ENCODE measurements at places on chromosomes 3 and 15.

- DNase-seq: no peak
Measured at GRCh38 chr15:61126811-61127210, 102.3 kb downstream of the RORA start.

GRCh38 chr3:40939030-40939740 lies 260.1 kb upstream of the CTNNB1 start:
- DNase-seq: no peak

DNA sequence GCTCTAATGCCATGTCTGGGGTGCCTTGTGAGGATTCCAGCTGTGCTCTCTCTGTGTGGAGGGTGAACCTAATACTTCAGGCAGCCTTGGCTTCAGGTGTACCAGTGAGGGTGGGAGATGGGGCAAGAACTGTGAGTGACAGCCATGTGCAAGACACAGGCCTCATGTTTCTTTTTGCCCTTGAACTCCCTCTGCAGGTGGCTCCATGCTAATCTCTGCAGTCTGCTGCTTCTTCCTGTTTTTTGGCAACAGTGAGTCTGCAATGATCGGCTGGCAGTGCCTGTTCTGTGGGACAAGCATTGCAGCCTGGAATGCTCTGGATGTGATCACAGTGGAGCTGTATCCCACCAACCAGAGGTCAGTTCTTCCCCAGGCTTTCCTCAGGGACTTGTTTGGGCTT lies 189.3 kb downstream of the SV2B start:
- no peak for DNase-seq

DNA sequence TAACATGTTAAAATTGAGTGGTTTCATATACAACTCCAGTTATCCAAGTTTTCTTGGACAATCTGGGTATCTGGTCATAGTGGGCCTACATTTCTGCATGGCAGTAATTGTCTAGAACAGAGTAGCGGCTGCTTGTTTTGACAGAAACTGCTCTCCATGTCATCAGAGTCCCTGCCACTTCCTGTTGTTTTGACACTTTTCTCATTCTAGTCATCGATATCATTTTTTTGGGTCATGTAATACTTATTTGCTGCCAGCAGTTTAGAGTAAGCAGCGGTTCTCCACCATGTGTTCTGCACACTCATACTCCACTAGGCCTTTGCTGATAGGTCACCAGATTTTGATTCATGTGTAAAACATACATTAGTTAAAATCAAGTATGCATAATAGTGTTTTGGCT lies 81.5 kb downstream of the SLC25A26 start:
- no peak for DNase-seq

DNA sequence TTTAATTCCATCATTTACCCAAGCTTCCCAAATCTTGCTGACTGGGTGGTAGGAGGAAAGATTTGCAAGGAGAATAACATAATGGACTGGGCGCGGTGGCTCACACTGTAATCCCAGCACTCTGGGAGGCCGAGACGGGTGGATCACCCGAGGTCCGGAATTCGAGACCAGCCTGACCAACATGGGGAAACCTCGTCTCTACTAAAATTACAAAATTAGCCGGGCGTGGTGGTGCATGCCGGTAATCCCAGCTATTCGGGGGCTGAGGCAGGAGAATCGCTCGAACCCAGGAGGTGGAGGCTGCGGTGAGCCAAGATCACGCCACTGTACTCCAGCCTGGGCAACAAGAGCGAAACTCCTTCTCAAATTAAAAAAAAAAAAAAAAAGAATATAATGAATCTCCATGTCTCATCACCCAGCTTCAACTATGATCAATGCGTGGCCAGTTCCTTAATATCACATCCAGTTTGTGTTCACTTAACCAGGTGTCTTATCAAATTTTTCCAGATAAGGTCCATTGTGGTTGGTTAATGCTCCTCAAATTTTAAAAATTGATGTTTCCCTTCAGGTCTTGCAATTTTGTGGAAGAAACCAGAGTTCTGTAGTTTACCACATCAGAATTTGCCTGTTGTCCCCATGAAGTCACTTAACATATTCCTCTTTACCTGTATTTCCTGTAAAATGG lies 1.3 kb upstream of the ABCF3 start:
- no peak for DNase-seq

GRCh38 chr15:38854506-38854905 lies 289.9 kb upstream of the RASGRP1 start:
- no peak for DNase-seq

- DNase-seq: no peak
Measured at GRCh38 chr15:64163659-64164362, 989 bp upstream of the PPIB start.

GRCh38 chr3:18086078-18086477 lies 339.1 kb downstream of the SATB1 start:
- no peak for DNase-seq

- no peak for DNase-seq
Measured at GRCh38 chr15:67080118-67080899, 14.9 kb downstream of the SMAD3 start.

- no peak for DNase-seq
Measured at GRCh38 chr15:64247906-64248541, 85.2 kb upstream of the PPIB start.

DNA sequence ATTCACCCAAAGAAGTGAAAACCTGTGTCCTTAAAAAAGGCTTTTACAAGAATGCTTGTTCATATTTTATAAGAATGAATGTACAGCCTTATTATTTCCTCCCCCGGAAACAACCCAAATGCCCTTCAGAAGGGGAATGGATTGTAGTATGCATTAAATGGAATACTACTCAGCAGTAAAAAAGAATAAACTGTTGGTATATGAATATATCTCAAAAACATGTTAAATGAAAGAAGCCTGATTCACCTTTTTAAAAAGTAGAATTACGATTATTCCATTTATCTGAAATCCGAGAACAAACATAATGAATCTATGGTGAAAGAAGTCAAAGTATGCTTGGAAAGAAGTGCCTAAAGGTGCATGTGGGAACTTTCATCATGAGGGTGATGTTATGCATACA lies 20.5 kb downstream of the STT3B start:
- DNase-seq: no peak

DNA sequence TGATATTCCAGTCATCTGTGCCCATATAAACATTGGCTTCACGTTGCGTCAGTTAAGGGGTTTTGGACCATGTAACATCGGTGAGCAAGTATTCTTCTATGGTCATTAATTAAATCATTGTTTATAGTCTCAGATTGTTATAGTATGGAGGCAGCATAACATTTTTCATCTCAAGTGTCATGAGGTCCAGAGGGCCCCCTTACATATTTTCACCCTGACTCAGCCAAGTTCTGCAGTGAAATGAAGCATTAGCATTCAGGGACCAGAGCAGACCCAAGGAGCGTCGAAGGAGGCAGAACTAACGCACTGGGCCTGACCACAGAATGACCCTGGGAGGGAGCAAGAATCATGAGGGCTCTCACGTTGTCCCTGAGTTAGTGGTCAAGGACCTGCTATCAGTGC lies 171.5 kb downstream of the LRTM1 start:
- DNase-seq: no peak

DNA sequence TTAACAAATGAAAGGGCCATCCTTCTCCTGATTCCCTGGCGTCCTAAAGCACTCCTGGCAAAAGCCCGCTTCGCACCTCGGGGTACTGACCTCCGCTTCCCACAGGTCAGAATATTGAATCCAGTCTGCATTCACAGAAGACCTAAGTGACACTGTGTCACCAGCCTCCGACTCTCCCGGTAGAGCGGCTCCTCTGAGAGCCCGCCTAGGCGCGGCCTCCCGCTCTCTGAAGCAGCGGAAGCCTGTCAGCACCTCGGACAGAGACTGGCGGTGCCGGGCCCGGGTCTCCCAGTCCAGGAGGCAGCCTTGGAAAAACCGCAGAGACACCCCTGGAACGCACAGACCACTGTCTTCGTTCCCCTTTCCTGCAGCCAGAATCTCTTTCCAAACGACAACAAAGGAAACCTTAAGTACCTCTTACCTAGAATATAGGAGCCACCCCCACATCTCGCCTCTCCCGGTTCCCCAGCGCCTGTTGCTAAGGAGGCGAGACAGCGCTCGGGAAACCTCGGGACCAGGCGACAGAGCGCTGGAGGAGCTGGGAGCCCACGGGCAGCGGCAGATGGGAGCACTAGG lies 1.2 kb downstream of the GABRB3 start:
- DNase-seq: no peak
